ENCODE measurements at places on chromosomes 5 and 9. TPM values are rescaled to one million over a fixed set of nuclear protein-coding genes. Genes with fewer than 3 reads are reported as not detected.

Gene PCDHB16
- total RNA-seq, result 10.5 TPM

Gene PROB1
- total RNA-seq, result 3.8 TPM

Gene PHF24
- 133 TPM for total RNA-seq

Gene CATSPER3
- total RNA-seq, result 0.38 TPM

Gene PCDHA9
- 7.1 TPM for total RNA-seq

DNA sequence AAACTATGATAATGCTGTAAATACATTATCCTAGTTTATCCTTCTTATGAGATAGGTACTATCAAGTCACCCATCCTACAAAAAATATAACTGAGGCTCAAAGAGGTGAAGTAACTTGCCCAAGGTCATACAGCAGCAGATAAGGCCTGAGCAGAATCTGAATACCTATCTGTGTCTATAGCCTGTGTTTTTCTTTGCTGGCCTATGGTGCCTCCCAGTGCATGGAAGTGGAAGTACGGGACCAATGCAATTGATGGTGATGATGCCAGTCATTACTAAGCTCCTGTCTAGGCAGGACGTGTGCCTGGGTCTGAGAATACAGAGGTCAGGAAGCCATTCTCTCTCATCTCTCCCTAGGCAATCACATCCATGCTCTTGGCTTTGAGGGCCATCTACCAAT lies 67.8 kb downstream of the FAT2 start:
- no peak for DNase-seq

DNA sequence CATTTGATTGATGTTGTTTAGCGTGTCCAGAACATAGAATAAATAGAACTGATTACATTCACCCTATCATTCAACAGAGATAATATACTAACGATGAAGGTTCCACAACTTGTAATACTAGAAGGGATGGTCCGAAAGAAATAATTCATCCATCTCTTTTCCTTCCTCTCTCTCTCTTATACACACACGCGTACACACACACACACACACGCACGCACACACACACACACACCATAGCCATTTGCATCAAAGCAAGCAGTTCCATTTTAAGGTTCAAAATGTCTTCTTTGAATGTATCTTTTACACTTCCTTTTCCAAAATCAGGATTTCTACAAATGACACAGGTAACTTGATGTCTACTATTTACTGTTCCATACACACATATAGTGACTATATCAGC lies 887 bp downstream of the GDA start:
- DNase-seq, result no peak

- no peak for DNase-seq
These were observed 64.0 kb upstream of the XPA start for GRCh38 chr9:97761056-97761598.

DNA sequence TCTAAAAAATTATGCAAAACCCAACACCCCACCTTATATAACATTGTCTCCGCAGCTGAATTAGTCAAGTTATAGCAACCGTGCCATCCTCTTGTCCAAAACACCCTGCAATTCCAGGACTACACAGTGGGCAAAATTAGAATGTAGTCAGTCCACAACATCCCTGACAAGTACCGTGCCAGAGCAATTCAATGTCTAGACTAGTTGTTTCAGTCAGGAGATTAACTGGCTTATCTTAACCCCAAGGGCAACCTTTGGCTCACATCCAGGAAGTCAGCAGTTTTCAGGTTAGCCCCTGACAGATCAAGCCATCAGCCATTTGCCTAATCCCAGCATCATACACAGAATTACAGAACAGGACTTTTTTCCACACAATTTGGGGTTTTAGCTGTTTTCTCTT lies 240.8 kb upstream of the TMEM161B start:
- DNase-seq, result no peak

- no peak for DNase-seq
These were observed 1137.4 kb upstream of the CDH18 start for GRCh38 chr5:21125238-21125983.

DNA sequence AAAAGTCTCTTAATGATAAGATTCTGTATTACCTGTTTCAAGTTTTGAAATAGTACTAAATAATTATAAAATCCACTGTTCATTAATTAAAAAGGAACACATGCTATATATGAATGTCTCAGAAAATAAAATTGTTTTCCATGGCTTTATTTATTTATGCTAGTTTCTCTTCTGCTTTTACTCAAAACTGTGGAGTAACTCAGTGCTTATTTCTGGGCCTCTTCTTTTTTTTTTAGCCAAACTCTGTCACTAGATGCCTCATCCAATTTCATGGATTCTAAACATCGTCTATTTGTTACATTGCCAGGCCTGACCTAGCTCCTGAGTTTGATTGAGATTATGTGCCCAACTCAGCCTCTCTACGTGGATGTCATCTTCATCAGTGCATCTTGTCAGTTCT lies 1509.7 kb downstream of the MAT2B start:
- no peak for DNase-seq
